ENCODE measurements at places on chromosomes 3 and 15.

DNA sequence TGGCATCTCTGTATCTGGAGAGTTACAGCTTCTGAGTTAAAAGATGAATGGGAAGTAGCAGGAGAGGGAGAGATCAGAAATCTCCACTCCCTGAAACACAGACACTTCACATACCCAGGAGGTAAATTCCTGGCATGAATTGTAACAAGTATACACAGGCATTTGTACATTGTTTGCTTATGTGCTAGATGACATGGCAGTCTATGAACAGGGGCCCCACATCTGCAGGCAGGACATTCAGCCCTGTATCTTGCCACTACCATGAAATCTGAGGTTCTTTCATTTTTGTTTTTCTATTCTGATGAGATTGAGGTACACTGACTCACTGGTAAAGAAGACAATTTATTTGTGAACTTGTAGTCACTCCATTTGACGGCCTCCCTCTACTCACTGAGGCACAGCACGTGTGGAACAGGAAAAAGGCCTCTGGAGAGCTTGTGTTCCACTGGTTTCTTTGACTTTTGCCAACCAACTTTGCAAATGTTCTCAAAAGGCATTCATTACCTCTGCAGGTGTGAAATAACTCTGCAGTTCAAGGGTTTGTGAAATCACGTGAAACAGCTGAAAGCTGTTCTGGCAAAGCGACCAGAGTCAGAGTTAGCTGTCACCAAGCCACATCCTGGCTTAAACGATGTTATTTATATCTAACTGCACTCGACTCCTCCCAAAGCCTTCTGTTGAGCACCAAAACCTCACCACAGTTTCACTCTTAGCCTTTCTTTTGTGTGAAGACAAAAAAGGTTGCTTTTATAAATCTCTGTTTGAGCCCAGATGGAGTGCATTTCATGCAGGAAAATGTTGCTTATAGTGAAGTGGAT, 401.3 kb upstream of the CFAP20DC start:
- DNase-seq, result peak; percentile 95

- DNase-seq, result no peak
Observed at GRCh38 chr3:181300033-181300432, 310.5 kb upstream of the DNAJC19 start.

DNA sequence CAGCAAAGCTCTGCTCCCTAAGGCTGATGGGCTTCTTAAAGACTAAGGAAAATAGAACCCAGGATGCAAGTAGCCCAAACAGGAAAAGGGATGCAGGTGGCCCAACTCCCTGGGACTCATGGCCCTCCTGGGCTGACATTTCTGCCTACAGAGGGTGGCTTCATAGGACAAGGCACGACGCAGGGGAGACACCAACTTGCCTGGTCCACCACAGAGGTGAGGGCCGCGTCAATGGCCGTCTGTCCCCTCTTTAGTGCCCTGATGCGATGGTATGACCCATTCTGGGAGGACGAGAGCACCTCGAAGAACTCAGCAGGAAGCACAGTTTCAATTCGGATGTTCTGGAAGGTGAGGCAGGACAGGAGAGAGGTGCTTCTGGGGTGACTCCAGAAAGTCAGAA, 44.0 kb downstream of the NUP210 start:
- DNase-seq, result no peak

- no peak for DNase-seq
Observed at GRCh38 chr3:46668591-46668990, 24.9 kb downstream of the ALS2CL start.

DNA sequence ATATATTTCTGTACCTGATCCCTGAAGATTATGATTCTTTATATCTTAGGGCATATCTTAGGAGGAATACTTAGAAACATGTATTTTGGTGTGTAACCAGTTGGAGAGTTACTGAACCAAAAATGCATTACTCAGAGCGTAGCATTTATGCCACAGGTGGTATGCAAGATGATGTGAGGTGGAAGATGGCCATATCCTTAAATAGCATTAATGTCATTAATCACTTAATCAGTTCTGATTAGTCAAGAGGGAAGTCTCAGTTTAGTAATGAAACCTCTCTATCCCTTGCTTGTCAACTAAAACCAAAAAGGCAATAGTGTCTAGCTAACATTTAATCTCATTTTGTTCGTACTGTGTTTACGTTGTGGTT, 130.5 kb upstream of the PHLDB2 start:
- DNase-seq, result no peak

DNA sequence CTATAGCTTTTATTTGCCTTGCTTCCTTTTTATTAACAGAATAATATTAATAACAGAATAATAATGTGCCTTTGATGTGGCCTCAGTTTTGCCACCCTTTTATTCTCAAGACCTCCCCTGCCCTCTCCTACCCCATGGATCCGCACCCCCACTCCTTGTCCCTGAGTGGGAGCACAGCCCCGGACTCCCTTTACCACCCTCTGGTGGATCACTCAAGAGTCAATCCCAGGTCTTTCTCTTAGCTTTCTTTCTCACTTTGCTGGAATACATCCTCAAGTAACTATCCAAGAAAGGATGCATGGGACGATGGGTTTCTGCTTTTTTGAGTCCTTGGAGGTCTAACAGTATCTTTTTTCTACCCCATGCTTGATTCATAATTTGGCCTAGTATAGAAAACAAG, 63.4 kb downstream of the KLF13 start:
- no peak for DNase-seq

DNA sequence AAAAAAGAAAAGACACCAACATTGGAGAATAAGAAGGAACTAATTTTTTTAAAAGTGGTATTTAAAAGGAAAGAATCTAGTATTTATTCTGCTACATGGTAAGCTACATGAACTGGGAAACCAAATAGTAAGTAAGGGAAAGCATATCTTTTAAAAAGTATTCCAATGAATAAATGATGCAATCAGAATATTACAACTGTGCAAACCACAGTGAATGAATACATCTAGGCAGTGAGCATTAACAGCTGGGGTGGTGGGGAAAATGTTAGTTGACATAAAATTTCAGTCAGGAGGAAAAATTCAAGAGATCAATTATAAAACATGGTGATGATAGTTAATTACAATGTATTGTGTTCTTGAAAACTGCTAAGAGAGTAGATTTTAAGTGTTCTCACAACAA, 16.9 kb downstream of the ICE2 start:
- no peak for DNase-seq

GRCh38 chr15:23736033-23736673, 49.0 kb upstream of the NDN start:
- no peak for DNase-seq
